ENCODE measurements at places on chromosomes 2 and 18.
A peak's percentile ranks its signal among the peaks of the same experiment; 100 is the strongest.

DNA sequence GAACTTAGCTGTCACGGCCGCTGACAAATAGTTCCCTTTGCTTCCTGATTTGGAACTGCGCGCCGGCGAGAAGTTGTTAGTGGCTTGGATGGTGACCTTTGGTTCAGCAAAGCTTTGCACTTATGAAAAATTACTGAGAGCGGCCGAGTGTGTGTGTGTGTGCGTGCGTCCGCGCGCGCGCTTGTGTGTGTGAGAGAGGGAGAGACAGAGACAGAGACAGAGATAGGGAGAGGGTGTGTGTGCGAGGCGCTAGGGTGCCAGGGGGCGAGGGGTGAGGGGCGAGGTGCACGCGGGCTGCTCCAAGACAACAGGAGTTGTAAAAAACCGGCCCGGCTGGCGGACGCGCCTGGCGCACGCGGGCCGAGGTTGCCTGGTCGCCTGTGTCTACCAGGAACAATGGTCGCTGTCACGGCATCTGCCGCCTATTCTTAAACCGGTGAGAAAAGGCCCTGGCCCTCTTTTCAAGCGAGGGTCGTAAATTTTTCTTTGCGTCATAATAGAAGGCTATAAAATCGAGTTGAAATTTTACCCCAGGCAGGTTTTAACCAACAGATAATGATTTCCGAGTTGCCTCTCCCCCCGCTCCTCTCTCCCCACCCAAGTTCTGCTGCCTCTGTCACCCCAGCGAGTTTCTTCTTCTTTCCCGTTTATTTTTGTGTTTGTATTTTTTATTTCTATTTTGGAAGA, 535 bp downstream of the HOXD3 start:
- no peak for DNase-seq

DNA sequence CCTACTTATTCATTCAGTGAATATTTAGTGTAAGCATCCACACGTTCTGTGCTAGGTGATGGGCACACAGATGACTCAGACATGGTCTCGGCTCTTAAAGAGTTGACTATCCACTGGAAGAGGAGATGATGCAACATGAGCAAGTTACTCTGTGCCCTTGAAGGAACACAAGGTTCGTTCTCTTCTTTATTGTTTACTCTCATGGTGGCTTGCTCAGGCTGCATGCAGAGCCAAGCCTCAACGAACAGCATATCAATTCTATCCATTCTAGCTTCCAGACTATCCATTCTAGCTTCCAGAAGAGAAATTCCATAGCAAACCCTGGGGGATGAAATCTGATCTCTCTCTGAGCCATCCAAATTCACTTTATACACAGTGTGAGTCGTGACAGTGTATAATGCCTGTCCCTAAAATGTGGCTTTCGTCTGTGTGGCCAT, 68.1 kb upstream of the CTAGE1 start:
- DNase-seq = no peak

DNA sequence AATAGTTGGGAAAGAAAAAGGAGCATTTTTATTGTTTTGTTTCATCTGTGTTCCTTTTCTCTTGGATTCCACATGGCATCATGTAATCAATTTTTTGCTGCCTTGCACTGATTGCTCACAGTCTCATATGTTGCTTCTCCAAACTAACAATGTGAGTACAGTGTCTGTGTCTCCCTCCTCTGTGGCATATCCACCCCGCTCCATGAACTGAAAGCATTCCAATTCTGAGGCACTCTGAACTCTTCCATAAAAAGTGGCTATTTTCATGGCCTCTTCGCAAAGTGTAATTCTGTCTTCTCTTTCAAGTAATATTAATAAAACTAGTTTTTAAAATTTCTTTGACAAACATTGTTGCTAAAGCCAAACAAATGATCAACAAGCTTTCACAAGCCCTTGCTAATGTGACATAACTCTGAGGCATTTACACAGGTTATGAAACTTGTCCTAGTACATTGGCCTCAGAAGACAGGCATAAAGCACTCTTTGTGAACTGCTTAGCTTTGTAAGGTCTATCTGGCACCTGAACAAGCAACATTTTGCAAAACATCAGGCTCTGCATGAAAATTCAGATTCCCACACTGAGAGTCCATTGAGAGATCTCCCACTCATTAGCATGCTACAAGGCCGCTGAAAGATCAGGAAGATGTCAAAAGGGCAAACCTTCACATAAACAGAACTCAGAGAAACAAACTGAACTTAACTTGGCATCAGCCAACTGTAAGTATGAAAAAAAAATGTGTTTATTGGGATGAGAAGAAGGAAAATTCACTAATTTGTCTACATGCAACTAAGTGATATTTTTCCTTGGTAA, 33.0 kb downstream of the GPR75 start:
- no peak for DNase-seq

GRCh38 chr2:236236559-236237452, 27.4 kb downstream of the ASB18 start:
- no peak for DNase-seq

GRCh38 chr2:130380096-130380934, 24.5 kb downstream of the PTPN18 start:
- no peak for DNase-seq

GRCh38 chr2:6443061-6443823, 422.5 kb downstream of the CMPK2 start:
- no peak for DNase-seq

GRCh38 chr2:160463245-160463644, 30.4 kb downstream of the RBMS1 start:
- no peak for DNase-seq

- no peak for DNase-seq
Measured at GRCh38 chr2:239608723-239609122, 207.9 kb upstream of the HDAC4 start.

DNA sequence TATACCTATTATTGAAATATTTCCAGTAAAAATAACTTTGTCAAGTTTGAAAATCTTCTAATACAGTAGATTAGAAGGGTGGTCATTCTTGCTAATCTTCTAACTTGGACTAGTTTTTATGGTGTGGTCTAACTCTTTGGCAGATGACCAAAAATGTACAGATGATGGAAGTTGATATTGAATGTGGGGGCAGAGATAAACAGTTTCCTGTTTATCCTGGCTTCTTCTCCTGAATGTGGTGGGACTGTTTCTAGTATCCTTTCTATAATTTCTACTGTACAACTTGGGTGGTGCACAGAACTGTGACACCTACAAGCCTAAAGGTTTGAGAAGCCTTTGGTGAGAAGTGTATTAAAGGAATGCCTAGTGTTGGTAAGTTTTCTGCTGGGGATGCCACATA, 178.7 kb downstream of the PDE11A start:
- no peak for DNase-seq

GRCh38 chr2:143616452-143616851, 487.2 kb downstream of the ARHGAP15 start:
- no peak for DNase-seq

DNA sequence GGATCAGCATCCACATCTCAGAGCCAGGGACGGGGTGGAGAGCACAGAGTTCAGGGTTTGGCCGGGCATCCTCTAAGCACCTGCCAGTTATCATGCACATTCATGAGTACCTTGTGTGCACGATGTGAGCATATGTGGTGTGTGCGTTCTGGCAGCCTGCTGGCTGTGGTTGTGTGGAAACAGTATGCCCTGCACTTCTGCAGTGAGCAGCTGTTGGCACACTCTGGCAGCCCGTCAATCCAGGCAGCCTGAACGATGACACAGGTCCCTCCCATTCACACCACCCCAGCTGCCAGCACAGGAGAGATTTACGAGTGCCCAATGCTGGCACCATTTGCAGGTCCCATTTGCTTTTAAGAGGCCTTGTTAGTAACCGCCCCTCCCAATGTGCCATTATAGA, 74.2 kb downstream of the CD8B2 start:
- no peak for DNase-seq

DNA sequence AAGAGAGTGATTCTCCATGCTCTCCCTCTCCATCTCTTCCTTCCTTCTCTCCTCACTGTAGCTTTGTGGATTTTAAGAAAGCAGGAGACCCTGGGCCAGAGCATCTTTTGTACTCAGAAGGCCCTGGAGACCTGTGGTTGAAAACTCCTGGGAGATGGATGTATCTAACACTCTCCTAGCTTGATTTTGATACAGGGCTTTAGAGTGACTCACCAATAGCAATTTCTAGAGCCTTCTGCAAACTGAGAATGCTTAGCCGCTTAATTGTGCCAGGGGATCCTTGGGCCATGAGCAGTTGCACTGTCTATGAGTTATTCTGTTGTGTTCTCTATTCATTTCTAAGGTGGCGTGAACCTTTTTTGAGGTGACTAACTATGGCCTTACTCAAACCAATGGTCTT, 17.7 kb downstream of the HOXD1 start:
- DNase-seq = no peak

DNA sequence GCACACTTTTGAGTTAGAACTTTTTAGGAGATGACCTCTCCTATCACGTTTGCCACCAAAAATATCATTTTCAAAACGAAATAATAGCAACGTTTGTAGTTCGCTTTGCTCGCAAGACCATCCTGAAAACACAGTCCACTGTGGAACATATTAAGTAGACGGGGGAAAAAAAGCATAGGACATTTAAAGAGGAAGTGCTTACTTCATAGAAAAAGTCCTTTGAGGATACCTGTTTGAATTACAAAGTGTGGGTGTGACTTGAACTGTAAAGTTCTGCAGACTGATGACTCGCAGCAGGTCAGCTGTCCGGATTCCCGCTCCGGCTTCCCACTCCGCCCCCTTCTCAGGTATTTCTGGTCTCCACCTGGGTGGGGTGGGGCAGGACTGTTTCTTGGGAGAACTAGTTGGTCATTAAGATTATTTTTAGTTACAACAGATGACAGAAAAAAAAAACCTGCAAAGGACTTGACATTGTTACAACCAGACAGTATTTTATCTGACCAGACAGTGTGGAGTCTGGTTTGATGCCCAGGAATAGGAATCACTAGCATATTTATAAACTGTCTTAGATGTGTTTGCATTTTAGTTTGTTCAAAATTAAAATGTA, 13.3 kb downstream of the CNOT11 start:
- no peak for DNase-seq

DNA sequence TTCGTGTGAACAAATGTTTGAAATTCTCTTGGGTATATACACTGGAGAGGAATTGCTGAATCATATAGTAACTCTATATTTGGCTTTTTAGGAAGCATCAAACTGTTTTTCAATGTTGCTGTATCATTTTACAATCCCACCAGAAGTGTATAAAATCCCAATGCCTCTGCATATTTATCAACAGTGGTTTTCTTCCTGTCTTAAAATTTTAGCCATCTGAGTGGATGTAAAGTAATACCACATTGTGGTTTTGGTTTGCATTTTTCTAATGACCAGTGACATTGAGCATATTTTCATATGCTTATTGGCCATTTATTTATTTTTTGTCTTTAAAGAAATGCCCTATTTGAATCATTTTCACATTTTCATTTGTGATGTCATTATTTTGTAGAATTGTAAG, 22.8 kb upstream of the LRP1B start:
- no peak for DNase-seq

DNA sequence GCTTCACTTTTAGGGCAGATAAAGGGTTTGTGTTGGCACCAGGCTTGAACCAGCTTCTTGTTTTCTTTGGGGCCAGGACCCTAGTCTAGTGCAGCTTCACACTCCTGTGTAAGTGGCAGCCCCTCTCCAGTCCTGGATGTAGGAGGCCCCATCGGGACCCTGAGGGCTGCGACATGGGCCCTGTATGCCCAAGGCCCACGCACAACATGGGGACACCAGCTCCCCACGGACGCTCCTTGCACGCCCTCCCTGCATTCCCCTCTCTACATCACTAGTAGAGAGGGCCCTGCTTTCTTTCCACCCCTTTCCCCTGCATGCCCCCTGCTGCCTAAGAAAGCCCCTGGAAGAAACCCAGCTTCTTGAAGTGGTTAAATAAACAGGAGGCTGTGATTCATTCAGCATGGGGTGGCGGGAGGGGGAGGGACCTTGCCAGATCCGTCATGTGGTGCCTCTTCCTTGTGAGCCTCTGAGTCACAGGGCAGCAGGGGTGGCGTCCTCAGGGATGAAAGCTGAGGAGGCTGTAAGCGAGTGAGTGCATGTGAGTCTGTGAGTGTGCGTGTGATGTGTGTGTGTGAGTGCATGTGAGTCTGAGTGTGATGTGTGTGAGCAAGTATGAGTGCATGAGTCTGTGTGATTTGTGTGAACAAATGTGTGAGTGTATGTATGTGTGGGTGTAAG, 42.5 kb downstream of the COPS8 start:
- DNase-seq = peak; percentile 90

GRCh38 chr2:233912691-233913423, 4.3 kb upstream of the TRPM8 start:
- no peak for DNase-seq

GRCh38 chr2:116435648-116436047, 1378.8 kb upstream of the DDX18 start:
- DNase-seq = no peak

GRCh38 chr2:169741-170140, 94.1 kb downstream of the SH3YL1 start:
- no peak for DNase-seq

DNA sequence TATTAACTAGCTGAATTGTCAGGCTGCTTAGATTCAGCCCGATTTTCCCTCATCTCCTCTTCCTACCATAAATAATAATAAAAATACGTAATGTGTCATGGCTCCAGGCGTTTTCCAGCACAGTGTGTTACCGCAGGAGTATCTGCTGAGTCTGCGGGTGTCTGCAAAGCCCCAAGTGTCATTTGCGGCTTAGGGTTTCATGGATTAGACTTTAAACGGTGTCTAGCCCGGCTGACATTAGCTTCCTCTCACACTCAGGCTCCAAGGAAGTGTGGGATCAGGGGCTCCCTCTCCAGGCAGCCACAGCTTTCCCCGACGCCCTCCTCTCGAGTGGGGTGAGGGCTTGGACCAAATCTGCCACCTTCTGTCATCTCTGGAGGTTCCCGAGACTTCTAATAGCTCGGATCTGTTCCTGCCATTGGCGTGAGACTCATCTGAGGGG, 14.1 kb upstream of the HOXD1 start:
- no peak for DNase-seq

DNA sequence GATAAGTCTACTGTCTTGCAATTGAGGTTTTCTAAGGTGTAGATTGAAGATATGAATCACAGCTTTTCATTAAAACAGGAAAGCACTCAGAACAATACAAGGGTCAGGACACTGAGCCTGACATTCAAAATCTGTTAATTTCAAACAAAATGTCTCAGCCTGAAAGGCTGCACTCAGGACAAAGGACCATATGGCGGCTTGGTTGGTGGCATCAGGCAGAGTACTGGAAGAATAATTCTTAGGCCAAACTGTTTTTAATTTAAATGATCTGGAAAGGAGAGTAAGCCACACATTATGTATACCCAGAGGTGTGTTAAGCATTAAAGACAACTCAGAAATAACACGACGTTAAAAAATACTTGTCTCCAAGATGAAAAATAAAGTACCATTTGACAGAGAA, 85.9 kb downstream of the SKA1 start:
- DNase-seq = no peak
